ENCODE measurements at places on chromosomes 7 and 10.

DNA sequence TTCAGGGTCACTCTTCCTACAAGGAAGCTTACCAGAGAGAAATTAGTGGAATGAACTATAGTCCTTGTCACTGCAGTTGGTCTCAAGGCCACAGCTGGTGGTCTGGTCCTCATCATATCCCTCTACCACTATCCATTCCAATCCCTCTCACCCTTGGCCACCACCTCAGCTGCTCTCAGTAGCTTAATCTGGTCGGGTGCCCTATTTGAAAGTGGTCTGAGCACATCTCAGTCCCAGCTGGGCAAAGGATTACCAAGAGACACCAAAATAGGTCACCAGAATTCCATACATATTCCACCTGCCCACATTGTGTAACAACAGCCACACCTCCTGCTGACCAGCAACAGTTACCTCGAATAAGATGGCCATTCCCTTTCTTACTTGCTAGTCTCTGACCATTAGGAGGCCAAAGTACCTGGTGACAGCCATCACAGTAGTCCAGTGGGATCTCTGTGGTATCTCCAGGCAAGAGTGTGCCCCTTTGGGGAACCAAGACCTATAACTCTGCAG lies 3.3 kb upstream of the ZC3HAV1 start:
- no peak for DNase-seq

DNA sequence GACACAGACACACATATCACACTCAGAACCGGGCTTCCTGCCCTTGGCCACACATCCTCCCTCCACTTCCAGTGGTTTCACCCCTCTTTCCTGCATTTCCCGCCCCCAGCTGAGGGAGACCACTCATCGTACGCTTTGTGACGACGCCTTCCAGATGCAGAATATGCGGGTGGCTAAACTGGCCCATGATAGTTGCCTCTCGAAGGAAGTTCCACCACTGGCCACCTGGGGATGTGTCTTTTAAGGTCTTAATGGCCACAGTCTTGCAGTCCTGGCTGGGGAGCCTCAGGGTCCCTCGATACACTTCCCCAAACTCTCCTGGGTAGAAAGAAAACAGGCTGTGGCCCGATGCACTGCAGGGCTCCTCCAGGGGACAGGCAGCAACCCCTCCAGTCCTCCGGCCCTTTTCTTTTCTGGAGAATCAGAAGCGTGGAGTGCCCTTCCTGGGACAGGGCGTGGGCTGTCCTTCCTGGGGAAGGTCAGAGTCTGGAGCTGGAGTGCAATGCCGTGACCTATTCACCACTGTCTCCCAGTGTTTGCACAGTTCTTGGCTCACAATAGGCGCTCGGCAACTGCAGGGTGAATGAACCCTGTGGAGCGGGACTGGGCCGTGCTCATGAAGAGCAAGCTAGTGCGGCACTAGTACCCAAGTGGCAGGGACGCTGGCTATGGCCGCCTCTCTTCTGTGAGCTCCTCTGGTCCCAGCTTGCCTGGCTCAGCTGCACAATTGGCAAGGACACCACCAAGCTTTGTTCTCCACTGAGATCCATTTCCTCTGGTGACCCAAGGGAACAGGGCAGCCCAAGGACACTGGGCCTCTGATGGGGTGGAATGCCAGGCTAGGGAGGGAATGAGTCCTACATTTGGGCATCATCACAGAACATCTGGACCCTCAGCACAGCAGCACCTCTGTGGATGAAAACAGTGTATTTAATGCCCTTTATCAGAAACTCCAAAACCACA lies 13.2 kb downstream of the EPHA1 start:
- peak; percentile 39 for DNase-seq

- no peak for DNase-seq
Measured at GRCh38 chr10:82282782-82283456, 407.9 kb downstream of the NRG3 start.

GRCh38 chr10:101453318-101453717 lies 99.4 kb downstream of the BTRC start:
- DNase-seq: no peak

- no peak for DNase-seq
Measured at GRCh38 chr10:83673316-83673715, 466.0 kb upstream of the GHITM start.

DNA sequence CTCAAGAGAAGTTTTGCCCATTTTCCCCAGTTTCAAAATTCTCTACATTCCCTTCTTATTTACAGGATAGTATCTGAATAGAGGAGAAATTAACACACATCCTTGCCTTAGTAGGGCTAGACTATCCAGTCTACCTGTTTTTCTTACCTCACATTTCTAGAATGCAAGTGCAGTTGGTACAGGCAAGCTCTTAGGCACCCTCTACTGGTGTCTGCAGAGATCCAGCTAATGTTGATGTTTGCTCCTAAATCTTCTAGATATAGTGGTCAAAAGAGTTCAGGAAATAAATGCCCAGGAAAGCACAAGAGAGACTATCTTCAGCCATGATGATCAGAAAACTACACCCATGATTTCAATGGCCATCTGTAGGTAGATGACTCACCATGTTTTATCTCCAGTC lies 205.3 kb downstream of the HTR7 start:
- DNase-seq: no peak

- no peak for DNase-seq
Measured at GRCh38 chr10:43653746-43654145, 5.1 kb upstream of the ZNF32 start.

DNA sequence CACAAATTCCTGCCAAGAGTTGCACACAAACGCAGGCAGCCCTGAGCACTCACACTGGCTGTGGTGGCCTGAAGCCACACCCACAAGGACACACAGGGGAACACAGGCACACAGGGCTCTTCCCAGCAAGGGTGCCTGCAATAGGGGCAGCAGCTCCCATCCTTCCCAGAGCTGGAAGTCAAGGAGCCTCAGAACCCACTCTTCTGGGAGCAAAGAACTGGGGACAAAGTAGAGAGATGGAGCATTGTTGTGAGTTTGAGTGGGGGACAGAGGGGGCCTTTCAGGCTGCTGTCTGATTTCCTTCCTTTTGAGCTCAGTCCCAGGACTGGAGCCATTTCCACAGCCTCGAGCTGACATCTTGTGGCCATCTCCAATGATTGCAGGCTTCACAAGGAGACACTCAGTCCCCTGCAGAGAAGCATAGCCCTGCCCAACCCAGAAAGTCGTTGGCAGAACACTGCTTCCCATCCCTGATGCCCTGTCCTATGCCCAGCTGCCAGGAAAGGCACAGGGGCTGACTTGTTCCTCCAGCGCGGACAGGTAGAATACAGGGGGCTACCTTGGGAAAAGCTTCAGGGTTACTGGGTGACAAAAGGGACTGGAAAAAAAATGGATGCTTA lies 34.4 kb upstream of the SLF2 start:
- peak; percentile 81 for DNase-seq

GRCh38 chr10:125060026-125060425 lies 100.3 kb downstream of the CTBP2 start:
- peak; percentile 81 for DNase-seq

GRCh38 chr10:132848951-132849545 lies 63.1 kb upstream of the NKX6-2 start:
- DNase-seq: no peak

DNA sequence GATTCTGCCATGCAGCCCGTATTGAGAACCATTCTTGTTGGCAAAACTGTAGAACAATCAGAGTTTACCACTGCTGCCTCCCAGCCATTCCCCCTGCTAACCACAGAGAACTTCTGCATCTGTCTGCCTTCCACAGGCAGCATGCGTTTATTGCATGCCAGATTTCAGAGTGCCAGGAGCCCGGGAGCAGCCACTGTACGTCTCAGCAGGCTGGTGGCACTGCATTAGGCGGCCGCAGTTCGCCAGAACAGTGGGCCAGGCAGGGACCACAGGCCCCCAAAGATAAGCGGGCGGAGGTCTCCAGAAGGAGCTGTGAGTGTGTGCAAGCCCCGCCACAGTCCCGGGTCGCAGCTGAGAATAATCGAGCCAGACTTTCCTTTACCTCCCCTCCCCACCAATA lies 31.8 kb downstream of the ZNF467 start:
- DNase-seq: peak; percentile 24

GRCh38 chr7:74372511-74373111 lies 81.1 kb upstream of the GTF2IRD1 start:
- DNase-seq: no peak

DNA sequence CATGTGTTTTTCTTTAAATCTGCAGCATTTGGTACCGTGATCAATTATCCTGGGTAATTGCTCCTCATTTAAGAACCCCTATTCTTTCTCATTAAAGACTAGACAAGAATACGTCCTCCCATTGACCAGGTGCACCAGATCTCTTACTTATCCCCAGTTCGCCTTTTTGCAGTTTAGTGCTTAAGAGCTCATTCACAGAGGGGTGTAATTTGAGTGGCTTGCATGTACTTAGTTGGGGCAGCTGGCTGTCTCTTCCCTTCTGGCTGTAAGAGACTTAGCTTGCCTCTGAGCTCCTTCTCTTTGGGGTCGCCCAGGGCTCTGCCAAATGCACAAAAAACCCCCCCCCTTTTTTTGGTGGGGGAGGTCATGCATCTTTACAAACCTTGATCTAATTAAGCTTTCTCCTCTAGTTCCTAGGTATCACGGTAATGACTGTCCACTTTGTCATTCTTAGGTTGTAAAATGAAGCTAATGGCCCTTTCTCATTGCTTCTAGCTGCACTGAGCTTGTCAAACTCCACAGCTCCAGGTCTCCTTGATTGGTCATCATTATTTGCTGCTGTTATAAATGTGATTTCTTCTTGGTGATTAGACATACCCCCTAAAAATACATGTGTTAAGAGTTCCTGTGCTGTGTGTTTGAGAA lies 26.3 kb downstream of the GAD2 start:
- no peak for DNase-seq

DNA sequence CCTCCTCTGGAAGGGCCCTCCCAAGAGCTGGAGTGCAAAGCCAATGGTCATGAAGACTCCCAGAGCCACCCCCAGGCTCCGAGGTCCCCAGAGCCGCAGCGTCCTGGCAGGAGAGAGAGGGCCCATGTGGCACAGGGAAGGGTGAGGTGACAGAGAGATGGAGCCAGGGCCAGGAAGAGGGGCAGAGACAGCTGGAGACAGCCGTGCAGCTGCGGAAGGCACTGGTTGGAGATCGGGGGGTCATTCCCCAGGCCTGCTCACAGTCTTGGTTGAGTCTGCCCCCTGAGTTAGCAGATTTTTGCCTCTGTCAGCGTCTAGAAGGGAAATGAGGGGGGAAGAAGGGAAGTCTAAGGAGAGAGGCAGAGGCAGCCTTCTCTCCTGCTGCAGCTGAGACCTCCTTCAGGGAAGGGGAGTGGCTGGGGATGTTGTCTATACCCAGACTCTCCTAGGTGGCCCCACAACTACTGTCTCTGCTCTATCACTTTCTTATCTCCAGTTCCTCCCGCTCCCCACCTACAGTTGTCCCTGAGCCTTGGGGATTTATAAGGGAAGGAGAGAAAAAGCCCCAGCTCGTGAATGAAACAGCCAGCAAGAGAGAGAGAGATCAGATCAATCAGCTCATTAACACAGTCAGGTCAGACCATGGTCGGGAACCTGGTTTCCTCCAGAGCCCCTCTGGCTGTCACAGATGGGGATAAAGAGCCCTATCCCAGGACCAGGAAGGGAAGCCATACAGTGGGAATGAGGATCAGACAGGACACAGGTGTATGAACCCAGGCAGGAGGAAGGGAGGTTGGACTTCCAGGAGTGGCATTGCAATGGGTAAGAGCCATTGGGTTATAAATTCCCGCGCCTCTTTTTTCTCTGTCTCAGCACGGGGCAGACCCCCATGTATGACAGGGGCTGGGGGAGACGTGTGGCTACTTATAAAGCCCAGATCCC lies 1.2 kb downstream of the GAL3ST4 start:
- no peak for DNase-seq

DNA sequence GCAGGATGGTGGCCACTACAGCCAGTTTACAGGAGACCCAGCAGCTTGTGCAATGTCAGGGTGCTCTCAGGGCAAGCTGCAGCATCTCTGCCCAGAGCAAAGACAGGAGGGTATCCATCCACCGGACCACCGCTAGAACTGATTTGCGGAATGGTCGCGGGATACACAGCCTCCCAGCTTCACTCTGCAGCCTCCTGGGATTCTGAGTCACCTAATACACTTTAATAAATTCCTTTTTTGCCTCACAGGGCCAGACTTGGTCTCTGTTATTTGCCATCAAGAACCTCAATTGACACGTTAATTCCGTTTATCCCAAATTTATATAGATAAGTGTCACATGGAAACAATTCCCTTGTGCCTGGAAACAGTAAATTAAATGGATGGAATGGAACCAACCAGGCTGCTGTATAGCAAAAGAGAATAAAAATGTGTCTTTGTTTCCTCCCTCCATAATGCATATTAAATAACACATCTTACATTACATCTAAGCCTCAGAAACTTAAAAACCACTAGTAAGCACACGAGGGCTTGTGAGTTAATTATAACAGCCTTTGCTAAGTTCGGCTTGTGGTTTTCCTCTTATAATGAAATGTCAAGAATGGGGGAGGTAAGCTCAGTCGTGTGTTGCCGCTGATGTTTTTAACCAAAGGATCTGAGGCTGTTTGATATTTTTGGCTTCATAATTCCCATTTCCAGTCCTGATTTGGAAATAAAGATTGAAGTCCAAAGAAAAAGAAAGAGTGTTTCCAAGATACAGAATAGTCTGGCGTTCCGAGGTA lies 52.1 kb downstream of the ADRB1 start:
- peak; percentile 12 for DNase-seq

- no peak for DNase-seq
Measured at GRCh38 chr10:98444314-98445006, 2.3 kb downstream of the HPS1 start.

DNA sequence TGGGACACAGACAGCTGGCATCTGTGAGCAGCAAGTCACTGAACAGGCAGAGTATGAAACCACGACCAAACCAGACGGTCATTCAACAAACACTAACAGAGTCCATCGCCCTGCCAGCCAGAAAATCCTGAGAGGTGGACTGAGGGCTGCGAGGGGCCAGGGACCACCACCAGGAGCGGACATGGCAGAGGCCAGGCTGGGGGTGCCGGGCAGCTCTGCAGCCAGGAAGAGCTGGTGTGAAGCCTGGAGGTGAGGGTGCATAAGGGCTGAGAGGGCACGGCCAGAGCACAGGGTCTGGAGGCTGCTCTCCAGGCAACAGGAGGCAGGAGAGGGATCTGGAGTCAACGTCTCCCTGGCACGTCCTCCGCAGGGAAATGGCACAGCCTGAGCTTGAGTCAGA lies 15.5 kb downstream of the MAD1L1 start:
- no peak for DNase-seq

DNA sequence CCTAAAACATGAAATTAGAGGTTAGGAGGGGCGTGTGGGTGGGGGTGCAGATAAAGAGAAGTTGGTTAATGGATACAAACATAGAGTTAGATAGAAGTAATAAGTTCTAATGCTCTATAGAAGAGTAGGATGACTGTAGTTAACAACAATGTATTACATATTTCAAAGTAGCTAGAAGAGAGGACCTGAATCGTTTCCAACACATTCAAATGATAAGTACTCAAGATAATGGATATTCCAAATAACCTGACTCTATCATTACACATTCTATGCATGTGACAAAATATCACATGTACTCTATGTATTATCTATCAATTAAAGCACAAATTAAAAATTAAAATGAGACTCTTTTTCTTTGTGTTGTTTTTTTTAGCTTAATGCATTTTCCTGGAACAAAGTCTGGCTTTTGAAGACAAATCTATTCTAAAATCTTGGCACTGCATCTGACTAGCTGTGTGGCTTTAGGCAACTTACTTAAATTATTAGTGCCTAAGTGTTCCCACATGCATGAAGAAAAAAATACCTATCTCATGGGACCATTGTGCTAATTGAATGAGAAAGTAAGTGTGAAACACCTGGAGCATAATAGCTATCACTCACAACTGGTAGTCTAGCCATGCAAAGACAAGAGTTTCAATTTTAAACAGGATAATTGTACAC lies 75.7 kb downstream of the SEMA3C start:
- no peak for DNase-seq

GRCh38 chr7:6392712-6393666 lies 54.8 kb downstream of the DAGLB start:
- DNase-seq: peak; percentile 60
